ENCODE measurements at places on chromosomes 11 and 22.

- DNase-seq = no peak
These were observed 102.4 kb upstream of the TIMP3 start for GRCh38 chr22:32699001-32699582.

DNA sequence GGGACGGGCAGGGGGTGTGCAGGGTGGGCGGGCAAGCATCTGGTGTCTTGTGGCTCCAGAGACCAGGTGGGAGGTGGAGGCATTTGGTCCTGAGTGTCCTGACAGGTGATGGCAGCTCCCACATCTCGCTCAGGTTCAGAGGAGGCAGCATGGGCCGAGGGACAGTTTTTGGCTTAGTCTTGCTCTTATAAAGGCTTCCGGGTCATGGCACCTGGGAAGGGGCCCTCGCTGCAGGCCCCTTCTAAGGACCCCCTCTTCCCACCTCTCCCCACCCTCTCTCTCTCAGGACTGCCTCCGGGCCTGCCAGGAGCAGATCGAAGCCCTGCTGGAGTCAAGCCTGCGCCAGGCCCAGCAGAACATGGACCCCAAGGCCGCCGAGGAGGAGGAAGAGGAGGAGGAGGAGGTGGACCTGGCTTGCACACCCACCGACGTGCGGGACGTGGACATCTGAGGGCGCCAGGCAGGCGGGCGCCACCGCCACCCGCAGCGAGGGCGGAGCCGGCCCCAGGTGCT lies 9.9 kb downstream of the CCND1 start:
- no peak for DNase-seq

DNA sequence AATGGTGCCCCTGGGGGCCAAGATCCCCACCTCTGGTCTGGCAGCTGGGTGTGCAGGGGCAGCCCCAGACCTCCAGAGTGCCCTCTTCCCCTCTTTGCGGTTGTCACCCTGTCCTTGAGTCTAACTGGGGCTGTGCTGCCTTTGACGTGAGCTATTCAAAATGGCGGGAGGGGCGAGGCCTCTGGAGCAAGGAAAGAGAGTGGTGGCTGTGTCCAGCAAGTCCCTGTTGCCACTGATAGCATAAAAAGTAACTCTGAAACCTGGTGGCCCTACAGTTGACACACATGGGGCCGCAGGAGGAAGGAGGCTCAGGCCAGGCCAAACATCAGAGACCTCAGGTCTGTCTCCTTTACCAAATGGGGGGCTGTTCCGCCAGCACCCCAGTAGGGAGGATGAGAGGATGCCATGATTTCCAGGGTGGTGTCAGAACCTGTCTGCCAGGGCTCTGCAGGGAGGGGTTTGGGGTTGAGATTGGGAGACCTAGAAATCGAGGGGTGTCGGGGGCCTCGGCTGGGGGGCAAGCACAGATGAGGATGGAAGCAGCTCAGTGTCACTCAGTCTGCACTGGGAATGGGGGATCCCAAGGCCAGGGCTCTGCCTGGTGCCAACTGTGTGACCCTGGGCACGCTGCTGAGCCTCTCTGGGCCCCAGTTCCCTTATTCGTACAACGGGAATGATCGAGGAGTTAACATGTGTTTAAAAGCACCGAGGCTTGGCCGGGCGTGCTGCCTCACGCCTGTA lies 49.2 kb upstream of the KCNQ1OT1 start:
- DNase-seq = no peak

DNA sequence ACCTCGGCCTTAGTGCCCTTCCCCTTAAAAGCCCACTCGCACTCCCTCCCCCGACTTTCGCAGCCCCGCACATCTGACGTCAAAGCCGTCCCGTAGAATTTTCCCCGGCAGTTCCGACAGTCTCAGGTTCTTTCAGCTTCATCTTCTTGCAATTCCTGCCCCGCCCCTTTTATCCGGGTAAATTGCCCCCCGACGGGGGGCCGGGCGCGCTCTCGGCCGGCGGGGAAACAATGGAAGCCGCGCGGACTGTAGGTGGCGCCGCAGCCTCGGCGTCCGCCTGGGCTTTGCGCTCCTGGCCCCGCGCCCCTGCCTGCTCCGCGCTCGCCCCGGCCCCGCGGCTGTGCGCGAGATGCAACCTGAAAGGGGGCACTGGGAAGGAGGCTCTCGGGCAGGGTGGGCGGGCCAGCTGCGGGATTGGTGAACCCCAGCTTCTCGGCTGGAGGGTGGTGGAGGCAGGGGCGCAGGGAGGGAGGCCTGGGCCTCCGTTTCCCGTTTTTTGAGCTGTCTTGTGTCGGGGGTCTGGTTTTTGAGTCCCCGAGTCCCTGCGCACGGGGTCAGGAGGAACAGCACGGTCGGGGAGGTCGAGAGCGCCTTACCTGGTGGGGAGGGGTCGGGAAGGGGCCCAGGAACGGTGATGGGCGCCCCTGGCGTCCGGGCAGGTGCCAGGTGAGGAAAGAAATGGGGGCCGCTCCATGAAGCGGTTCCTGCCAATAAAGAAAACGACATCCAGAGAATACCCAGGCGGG lies 859 bp upstream of the FGF19 start:
- no peak for DNase-seq
